ENCODE measurements at places on chromosomes 5 and 9.

- peak; percentile 64 for DNase-seq
Observed at GRCh38 chr9:131405428-131405827, 11.5 kb downstream of the PRRC2B start.

- peak; percentile 65 for DNase-seq
Observed at GRCh38 chr5:180470966-180471582, 23.1 kb upstream of the CNOT6 start.

DNA sequence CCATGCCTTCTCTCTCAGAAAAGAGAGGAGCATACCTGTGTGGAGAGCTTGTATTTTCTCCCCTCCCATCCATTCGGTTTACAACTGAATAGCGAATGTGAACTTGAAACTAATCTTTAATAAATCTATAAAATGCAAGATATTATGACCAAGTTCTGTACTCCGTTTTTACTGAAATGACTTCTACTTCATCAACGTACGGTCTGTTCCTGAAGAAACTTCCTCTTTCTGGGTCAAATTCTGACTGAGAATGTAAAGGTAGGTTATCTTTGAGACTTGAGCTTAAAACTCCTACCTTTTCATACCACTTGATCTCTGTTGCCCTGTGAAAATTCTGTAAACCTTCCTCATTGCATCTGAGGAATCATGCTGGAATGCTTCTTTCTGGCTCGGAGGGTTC, 4.2 kb upstream of the CTNNAL1 start:
- no peak for DNase-seq

GRCh38 chr5:124889850-124890249, 143.4 kb upstream of the ZNF608 start:
- DNase-seq = no peak

DNA sequence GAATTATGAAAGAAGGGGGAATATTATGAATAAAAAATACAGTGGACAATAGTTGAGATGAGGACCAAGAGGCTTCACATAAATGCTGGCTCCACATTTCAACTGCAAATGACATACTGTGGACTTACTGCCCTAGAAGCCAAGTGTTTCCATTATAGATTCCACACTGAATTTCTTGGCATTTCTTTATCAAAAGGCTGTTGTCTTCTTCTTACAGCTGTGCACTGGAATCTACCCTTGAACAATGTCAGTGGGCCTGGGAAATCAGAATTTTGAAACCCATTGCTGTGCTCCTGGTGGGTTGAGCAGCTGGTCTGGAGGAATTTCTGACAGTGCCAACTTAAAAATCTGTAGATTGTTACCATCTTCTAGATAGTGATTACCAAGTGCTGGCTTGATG, 49.9 kb downstream of the TNC start:
- DNase-seq = no peak

All from fibroblast of villous mesenchyme (primary cell).